ENCODE measurements at places on chromosomes 1 and 21.

GRCh38 chr1:154466921-154467417 lies 35.0 kb upstream of the TDRD10 start:
- no peak for DNase-seq

DNA sequence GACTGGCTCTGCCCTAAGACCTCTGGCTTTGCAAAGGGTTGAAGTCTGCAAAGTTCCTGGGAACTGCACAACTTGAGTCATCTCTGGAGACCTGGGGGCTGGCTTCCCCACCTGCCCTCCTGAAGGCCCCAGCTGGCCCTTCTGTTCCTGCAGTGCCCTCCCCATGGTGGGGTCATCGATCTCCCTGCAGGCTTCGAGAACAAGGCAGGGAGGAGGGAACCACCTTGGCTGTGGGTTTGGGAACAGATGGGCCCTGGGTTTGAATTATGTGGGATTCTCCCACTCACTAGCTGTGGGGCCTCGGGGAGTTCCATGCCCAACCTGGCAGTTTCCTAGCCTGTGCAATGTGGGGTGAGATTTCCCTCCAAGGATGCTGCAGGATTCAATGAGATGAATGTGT lies 310.2 kb downstream of the PTPRU start:
- no peak for DNase-seq

GRCh38 chr21:26945916-26946675 lies 20.8 kb downstream of the ADAMTS5 start:
- DNase-seq: no peak

DNA sequence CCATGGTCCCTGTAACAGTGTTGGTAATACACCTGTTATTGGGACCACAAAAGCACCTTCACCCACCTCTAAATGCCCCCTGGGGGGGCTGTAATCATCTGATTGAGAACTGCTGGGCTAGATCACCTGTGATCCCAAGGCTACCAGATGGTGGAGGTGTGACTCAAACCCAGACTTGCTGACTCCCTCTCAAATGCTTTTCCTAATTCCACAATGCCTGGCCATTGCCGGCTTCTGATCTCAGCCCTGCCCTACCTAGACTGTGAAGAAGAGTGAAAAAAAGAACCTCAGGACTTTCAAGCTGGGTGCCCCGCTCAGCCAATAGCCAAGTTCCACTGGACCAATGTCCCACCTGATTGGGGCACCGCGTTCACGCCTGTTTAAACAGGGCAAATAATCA lies 9.6 kb downstream of the TMEM9 start:
- no peak for DNase-seq

- no peak for DNase-seq
These were observed 87.1 kb upstream of the CACNA1E start for GRCh38 chr1:181396171-181396670.

- DNase-seq: no peak
These were observed 12.3 kb upstream of the SDC3 start for GRCh38 chr1:30920827-30921226.

DNA sequence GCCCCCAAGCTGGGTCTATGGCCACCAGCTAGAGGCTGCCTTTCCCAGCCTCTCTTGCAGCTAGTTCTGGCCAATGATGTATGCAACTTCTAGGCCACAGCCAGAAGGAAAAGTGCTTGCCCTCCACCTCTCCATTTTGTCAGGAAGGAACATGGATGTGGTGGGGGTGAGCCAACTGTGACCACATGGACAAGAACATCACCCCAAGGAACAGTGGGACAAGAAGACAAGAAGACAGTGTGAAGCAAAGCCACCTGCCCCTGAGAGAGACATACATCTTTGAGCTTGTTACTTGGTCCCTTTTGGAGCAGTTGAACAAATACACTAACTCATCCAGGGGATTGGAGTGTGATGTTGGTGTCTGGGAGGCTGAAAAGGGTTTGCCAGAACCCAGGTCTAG lies 105.8 kb upstream of the EDN2 start:
- no peak for DNase-seq
